ENCODE measurements at places on chromosomes 6 and 20.

GRCh38 chr6:62528894-62529526 is 243.0 kb upstream of the KHDRBS2 start:
- DNase-seq, result no peak

DNA sequence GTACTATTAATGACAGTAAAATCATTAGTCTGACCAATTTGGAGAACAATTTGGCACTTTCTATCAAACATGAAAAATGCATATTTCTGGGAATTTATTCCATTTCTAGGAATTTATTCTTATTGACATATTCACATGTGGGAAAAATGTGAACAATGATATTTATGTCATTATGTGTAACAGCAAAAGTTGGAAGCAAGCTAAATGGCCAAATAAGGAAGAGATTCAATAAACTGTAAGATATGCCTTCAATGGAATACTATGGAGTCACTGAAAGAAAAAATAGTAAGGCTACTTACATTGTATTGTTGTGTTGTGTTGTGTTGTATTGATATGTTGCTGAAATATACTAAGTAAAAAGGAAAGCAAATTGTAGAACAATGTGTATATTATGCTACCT is 100.5 kb upstream of the EDN1 start:
- no peak for DNase-seq

- DNase-seq, result no peak
Measured at GRCh38 chr6:30163090-30163917, at the start of gene TRIM15. Gene TRIM15, plus strand, starts transcription at chr6:30163546. Its CDS starts 139 bp downstream, at chr6:30163685.

GRCh38 chr20:35768731-35769664 is 2.8 kb upstream of the PHF20 start:
- DNase-seq, result peak; percentile 26

DNA sequence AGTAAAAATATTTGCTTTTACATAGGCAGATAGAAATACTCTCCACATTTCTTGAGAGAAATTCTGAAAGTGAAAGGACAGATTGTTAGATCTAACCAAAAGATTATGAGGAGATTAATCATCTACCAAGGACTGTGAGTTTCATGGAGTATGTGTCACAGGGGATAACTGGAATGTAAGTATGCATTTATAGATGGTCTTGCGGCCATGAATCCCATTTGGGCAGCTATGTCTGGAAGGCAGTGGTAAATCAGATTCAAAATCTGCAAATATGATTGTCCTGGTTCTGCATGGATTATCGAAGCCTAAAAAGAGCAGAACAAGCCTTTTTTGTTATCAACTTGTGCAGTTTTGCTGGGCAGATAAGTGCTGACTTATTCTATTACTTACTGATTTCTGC is 293.8 kb downstream of the RFPL4B start:
- no peak for DNase-seq

DNA sequence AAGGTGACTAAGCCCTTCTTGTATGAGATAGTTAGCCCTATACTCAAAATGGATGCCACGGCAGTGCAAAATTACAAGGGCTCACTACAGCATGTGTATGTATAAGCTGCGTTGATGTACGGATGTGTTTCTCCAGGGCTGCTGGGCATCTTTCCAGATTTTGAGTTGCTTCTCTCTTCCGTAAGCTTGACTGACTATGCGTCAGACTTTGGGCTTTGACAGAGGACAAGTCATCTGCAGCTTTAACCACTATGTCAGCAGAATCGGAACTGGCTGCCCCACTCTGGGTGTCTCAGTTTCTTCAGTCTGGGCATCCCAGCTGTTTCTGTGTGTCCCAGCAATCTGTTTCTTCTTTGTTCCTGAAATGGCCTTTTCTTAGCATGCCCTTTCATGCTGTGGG is 241.6 kb downstream of the BTBD3 start:
- DNase-seq, result no peak

GRCh38 chr20:57953638-57954037 is 243.8 kb upstream of the PMEPA1 start:
- DNase-seq, result no peak

GRCh38 chr6:35640017-35640664 is 48.6 kb downstream of the FKBP5 start:
- no peak for DNase-seq

- DNase-seq, result no peak
Measured at GRCh38 chr6:52373151-52373690, 11.3 kb downstream of the PAQR8 start.

- DNase-seq, result no peak
Measured at GRCh38 chr20:34022839-34023234, 29.1 kb downstream of the RALY start.

- no peak for DNase-seq
Measured at GRCh38 chr20:62523473-62524203, 47.8 kb upstream of the GATA5 start.

DNA sequence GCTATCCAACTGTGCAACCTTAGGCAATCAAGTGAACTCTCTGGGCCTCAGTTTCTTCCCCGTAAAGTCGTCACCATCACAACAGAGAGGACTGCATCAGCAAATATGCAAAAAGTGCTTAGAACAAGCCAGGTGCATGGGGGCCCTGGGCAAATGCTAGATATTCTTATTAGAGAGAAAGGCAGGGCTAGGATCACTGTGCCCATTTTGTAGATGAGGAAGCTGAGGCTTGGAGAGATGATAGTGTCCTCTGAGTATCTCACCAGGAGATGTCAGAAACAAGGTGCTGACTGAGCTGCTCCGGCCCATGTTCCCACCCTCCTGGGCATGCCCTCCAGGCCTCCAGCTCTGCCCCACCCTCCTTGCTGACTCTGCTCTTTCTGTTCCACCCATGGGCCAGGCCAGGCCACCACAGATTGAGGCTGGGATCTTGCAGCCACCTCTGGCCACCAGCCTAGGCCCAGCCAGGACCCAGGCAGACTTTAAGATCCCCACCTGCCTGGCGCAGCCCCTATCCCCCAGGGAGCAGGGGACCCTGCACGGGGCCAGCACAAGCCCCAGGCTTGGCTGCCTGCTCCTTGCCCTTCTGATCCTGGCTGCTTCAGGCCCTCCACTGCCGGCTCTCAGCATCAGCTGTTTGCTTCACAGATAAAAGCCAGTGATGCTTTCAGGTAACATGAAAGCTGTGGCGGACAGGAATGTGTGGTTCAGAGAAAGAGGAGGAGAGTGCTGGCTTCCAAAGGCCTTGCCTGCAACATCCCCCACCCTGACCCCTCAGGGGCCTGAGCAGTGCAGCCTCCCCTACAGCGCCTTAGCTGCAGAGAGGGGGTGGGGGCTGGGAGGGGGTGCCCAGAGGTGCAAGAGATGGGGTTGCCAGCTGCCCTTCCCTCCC is 47.6 kb downstream of the GRM4 start:
- no peak for DNase-seq

DNA sequence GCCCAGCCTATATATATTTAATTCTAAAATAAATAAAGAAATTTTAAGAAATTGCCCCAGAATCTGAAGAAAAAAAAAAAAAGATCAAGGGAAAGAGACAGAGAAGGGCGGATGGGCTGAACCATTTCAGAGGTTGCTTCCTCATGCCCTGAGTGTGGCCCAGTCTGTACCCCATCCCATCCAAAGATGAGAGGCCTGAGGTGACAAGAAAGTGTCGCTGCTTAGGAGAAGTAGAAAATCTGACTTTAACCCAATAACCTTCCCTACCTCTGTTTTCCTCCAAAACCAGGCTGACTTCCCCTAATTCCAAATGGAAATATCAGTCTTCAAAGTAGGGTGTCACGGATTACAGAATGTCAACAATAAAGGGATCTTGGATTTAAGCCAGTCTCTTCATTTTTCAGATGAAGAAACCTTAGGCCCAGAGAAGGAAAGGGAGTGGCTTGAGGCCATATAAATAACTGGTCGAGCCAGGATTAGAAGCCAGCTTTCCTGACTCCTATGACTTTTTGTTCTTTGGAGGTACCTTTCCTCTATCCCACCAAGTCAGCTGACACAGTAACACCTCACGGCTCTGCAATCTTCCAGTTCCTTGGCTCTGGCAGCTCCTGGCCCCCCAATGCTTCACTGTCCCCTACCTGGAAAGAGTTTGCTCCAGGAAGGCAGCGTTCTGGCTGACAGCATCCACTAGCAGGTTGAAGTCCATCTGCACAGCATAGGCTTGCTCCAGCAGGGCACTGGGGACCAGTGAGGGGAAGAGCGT is 10.1 kb downstream of the GSS start:
- no peak for DNase-seq

DNA sequence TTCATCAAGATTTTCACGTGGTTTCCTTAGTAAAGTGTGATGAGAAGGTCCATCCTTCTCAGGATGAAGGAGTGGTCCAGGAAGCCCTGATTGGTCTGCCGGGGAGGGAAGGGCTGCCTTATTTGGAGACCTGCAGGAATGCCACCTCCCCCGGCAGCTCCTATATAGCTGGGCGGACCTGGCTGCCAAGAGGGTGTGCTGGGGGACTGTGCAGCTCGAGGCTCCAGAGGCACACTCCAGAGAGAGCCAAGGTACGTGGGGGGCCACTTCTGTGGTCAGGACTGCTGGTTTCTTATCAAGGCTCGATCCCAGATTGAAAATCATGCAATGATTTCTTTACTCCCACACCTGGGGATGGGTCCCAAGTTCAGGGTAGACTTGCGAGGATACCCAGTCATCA is at the start of gene PRND:
TSS of gene PRND (plus strand) at position 191 of the 400 bp plus-strand sequence. CDS start 2,643 bp downstream, outside the sequence.
- no peak for DNase-seq

DNA sequence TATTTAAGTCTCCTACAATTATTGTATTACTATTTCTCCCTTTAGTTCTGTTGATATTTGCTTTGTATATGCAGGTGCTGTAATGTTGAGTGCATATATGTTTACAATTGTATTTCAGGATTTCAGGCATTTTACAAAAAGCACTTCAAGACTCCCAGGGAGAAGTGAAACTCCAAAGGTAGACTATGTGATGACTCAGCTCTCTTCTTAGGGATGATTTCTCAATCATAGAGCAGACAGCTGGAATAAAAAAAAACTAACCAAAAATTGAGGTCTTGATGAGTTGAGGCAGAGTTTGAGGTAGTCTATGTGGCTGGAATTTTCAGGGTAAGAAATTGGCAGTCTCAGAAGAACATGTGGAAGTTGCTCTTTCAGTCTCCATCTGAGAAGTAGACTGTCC is 786.1 kb downstream of the TFAP2A start:
- no peak for DNase-seq

- no peak for DNase-seq
Measured at GRCh38 chr20:4040283-4041179, 25.2 kb upstream of the RNF24 start.

DNA sequence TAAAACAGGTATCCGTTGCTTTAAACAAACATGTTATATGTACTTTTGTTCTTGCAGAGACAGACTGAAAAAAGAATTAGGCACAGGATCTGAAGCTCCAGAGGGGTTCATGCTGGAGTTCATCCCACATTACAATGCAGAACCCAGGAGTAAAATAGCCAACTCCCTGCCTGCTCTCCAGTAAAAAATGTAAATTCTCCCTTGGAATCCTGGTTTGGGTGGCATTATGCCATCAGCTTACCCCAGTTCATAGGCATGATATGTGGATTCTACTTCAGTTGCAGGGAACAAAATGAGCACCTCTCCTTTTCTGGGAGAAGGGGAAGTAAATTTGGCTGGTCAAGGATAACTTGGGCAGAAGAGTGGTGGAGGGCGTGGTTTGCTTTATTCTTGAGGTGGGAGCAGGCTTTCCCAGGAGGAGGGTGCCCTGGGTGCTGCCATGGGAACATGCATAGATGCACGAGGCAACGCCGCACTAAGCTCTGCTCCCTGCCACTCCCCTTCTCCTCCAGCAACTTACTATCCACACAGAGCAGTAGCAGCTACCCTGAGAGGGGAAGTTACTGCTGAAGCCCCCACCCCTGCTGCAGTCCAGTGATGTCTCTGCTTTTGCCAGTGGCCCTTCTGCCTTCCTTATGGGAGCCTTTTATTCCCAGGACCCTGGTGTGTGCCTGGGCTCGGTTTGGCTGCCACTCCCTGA is 71.6 kb upstream of the GLP1R start:
- DNase-seq, result no peak

- no peak for DNase-seq
Measured at GRCh38 chr6:2563635-2564034, 187.1 kb downstream of the MYLK4 start.

DNA sequence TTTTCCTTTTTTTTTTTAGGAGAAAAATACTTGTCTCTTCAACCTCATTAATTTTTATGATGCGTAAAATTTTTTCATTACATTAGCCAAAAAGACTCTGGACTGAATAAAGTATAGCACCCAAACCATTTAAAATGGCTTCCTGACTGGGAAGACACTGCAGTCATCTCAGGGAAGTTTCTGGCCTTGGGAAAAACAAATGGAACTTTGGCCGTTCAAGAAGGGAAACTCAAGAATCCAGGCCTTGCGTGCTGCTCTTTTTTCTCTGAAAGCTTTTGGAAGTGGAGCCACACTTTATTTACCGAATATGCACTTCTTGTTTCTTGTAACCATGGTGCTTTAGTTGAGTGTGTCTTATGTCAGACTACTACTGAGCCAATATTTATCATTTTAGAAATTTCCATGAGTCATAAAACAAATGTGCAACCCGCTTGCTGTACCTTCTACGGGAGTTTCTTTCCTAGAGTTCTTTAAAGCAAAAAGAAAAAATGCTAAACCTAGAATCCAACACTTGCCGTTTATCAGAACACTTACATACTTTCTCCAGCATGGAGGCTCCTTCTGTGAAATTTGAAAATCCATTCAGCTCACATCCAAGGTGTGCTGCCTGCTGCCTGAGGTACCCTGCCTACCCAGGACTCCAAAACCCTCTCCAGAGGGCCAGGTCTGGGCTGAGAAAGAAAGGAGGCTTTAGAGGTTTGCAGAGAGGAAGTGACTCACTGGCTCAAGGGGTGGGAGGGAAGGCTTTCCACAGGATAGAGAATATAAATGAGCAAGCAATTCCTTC is 11.5 kb upstream of the DSTN start:
- no peak for DNase-seq

- DNase-seq, result no peak
Measured at GRCh38 chr6:116047173-116047933, 13.3 kb downstream of the FRK start.

DNA sequence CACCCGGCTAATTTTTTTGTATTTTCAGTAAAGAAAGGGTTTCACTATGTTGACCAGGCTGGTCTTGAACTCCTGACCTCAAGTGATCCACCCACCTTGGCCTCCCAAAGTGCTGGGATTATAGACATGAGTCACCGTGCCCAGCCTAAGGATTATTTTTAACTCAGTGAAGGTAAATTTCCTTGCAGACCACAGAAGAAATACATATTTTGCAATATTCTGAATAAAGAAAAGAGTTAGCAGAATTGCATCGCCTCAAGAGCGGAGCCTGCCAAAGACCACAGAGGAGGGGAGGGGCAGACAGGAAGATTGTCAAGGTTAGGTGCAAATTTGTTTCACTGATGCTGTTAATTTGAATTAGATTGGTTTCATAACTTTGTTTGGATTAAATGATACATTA is 47.4 kb downstream of the SOD2 start:
- no peak for DNase-seq

- DNase-seq, result peak; percentile 22
Measured at GRCh38 chr6:44456070-44456965, 68.8 kb downstream of the CDC5L start.

DNA sequence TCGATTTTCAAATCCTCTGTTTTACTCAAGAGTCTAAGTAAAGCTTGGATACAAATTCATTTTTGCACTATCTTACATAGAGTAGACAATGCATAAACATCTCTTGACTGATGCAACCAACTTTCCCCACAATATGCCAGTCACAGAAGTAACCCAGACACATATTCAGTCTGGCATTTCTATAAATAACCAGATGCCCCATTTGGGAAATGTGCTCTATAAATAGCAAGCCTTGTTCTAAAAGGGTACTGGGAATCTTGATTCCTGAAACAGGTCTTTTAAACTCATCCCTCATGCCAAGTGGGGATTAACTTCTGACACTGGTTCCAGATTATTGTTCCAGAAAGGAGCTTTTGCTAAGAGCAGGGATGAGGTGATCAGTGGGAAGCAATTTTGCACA is 411.7 kb downstream of the EPM2A start:
- no peak for DNase-seq

All from NCI-H2171 (cell line).